ENCODE measurements at places on chromosomes 5 and 9.

DNA sequence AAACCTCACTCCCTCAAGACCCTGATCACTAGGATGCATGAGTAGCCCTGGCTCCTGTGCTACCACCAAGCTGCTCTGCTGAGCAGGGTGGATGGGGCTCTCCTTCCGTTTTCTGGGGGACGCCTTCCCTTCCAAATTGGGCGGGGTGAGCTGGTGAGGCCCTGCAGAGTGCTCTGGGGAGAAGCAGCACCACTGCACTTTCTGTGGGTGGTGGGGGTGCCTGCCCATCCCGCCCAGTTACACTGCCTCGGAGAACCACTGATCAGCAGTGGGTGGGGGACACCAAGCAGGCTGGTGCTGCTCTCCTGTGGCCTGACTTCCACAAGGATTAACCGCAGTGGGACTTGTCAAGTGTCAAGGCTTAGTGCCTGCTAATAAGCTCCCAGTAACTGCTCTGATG lies 19.0 kb downstream of the GFPT2 start:
- DNase-seq, result no peak

DNA sequence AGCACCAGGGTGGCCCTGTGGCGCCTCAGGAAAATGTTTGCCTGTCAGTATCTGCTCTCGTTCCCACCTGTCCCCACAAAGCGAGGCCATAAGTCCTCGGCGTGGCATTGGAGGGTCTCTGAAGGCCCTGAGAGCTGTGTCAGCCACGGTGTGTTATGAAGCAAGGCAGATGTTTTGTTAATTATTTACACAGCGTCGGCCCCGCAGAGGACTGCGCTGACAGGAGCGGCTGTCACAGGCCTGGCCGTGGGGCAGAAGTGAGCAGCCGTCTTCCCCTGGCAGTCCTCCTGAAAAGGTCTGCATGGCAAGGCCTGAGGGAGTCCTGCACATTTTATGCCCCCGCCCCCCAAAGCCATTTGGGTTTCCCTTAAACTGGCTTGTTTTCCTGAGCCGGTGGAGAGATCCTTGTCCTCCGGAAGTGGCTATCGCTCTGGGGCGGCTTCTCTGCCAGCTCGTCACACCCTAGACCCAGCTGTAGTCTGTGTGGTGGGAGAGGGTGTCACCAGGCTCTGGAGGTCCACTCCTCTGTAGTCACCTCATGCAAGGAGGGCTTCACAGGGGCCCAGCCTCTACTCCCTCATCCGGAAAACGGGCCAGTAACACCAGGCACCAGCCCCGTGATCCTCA lies 6.2 kb downstream of the NEK6 start:
- no peak for DNase-seq

DNA sequence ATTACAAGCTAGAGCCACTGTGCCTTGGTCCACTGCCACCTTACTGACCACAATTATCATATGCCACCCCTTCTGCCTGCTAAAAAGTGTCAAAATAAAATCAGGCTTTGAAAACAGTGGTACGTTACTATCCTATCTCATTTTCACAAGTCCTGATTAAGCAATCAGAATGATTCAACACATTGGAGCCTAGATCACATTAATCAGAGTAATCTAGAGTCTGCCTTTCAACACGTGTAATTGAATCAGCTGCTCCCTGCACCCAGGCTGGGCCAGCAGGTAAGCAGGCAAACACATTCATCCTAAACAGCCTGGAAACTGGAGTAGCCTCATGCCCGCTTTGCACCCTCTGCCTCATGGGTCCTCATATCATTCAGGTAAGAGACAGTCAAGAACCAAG lies 186.2 kb downstream of the DCP2 start:
- no peak for DNase-seq

DNA sequence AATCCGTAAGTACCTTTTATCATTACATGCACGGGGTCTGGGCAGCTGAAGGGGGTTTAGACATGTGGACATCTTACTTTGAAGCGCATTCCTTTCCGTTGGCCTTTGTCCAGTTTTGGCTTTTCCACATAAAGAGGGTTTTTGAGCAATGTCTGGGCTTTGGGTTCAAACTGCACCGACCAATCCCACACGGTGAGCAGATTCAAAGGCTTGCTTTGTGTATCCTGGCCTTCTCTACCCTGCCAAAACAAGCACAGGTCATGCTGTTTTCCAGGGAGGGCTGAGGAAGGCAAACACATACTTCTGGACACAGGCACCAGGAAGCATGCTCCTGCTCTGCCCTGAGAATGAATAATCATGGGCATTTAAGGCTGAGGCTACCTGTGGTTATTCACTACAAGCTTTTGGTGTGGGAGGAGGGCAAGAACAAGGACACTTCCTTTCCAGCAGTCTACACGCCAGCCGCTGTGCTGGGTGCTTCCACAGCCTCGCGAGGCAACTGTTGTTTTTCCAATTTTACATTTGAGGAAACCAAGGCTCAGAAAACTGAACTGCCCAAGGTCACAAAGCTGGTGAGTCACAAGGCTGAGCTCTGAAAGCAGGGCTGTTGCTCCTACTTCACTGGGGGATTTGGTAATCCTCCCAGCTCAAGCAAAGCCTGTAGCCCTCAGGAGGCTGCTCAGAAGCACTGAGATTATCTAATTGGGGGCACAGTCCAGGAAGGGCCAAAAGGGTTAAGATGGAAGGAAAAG lies 59.8 kb upstream of the GOLPH3 start:
- DNase-seq, result peak; percentile 93

DNA sequence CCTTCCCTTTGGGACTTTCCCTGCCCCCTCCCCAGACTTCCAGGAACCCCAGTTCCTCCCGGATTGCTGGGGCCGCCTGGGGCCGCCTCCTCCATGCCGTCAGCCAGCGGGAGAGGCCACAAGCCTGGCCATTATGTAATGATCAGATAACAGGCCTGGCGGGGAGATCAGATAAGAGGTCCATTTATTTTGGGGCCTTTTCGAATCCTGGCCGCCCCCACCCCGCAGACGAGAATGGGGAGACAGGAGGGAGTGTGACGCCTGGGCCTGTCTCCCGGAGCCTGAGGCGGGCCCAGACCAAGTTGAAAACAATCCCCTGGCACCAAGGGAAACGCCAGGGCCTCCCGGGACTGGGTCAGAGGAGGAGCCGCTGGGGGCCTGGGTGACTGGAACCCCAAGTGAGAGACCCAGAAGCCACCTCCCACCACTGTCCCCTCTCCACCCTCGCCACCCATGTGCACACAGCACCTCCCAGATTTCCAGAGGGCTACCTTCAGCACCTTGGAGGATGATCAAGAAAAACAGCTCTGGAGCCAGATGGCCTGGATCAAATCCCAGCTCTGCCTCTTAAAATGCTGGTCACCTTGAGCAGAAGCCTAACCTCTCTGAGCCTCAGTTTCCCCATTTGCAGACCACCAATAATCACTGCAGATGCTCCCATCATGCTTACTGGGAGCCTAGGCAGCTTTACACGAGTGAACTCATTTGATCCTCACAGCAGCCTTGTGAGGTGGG lies 7.8 kb downstream of the ENG start:
- no peak for DNase-seq

DNA sequence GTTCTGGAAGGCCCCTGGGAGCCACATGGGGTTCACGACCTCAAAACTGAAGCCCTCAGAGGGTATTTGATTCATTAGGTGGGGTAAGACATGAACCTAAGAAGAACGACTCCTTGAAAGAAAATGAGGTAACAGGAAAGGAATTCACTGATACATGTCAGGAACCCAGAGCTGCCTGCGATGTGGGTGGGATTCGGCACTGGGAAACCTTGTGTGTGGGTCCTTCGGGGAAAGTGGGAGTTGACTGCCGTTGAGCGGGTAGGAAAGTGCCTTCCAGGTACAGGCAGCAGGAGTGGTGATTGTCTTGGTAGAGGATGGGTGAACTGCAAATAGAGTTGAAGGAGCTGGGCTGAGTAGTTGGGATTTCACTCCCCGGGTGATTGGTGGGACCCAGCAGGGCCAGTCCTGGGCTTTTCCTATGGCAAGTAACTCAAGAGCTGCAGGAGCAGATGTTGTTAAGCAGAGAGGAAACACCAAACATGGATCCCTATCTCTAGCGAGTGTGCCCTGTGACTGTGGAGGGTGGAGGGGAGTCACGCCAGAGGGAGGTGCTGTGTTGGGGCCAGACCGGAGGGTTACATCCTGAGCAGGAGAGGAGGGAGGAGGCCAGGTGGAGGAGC lies 30.8 kb downstream of the ANKRD33B start:
- DNase-seq, result no peak

DNA sequence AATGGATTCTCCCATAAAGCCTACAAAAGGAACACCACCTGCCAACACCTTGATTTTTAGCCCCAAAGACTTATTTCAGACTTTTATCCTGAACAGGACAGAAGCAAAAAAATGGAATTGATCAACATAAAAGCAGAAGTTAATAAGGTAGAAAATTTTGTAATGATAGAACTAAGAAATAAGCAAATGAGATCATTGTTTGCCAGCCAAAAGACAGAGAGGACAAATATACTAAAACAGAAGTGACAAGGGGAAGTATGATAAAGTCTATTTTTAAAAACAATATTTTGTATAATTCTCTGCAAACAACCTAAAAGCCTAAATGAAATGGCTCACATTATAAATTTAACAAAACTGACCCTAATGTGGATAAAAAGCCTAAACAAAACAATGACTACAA lies 110.5 kb upstream of the PRSS3 start:
- no peak for DNase-seq

DNA sequence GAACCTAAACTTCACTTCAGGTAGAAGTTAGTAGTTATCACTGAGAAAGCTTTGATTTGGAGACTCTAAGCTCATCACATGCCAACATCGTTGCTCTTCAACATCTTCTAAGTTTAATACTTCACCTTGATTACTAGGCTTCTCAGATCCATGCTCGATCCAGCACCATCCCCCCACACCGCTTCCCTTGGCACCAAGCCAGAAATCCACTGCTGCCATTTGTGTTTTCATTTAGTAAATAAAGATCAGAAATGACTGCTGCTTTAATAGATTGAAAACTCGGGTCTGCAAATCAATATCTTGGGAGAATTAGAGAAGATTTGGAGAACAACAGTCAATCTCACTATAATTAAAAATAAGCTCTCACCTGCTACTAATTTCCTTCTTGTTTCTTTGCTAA lies 214.7 kb upstream of the NR4A3 start:
- no peak for DNase-seq

DNA sequence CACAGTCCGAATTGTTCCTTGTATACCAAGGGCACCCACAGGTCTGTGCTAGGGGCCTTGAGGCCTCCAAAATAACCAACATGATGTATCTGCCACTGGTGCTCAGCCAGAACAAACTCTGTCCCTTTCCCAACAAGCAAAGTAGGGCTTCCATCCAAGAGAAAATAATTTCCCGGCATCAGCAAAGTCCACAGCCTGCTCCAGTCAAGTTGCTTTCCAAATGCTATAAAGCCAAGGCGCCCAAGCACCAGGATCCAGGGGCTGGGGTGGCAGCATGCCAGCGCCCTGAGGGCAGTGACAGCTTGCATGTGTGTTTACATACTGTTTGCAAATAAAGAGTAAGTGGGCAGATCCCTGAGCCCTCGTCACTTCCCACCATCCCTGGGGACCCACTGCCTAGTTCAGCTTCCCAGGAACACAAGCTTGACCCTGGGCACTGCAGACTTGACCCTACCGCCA lies 155.9 kb downstream of the ERCC6L2 start:
- no peak for DNase-seq

GRCh38 chr9:137028263-137029057 lies 423 bp upstream of the ABCA2 start:
- DNase-seq, result peak; percentile 90

DNA sequence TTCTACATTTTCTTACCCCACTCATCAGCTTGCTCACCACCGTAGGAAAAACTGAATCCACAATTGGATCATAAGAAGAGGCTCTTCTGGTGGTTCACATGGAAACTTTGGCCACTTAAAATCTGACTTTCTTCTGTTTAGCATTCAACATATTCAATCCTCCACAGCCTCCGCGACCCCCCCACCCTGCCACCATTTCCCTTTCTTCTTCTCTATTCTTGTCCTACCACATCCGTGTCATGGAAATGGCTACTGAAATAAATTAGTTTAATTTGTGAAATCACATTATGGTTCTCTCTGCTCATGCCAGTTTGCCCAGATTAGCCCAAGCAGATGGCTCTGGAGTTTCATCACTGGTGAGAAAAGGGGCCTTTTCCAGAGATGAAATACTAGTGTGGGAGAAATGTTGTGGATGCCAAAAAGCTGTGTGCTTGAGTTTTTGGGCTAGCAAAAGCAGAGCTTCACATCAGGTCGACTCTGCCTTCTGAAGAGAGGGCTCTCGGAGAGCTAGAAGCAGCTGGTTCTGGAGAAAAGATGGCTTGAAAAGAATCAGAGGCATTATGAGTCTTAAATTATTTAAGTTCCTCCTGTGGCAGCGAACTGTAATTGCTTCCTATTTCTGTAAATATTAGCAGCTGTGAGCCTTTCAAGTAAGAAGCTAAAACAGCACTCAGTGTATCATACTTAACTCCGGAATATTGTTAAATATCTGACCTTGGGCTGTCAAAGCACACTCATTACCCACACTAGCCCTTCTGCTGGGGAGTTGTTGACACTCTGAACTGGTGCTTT lies 107.1 kb downstream of the MAT2B start:
- DNase-seq, result no peak

DNA sequence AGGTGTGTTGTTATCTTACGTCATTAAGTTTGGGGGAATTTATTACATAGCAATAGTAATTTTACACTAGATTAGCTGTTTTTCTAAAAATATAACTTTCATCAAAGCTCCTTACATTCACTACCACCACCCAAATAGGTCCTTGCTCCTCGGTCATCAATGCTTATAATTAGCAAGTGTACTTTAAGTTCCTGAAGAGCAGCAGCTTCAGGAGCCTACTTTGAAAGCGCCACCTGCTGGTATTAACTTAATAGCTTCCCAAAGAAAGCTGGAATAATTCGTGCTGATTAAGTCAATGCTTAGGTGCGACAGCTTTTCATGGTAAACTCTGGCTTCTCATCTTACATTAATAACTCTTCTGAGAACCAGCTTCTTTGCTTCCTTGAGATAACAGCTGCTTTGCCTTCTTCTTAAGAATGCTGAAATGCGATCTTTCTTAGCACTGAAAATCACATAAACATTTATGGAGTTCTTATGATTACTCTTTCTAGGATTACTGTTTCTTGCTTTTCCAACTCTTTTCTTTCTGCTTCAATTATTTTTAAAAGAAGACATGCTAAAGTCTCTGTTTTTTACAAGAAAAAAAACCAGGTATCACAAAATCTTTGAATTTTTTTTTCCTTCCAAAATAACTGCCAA lies 10.0 kb upstream of the C5 start:
- DNase-seq, result peak; percentile 73

- no peak for DNase-seq
Measured at GRCh38 chr9:115945009-115945431, 208.6 kb upstream of the PAPPA start.

DNA sequence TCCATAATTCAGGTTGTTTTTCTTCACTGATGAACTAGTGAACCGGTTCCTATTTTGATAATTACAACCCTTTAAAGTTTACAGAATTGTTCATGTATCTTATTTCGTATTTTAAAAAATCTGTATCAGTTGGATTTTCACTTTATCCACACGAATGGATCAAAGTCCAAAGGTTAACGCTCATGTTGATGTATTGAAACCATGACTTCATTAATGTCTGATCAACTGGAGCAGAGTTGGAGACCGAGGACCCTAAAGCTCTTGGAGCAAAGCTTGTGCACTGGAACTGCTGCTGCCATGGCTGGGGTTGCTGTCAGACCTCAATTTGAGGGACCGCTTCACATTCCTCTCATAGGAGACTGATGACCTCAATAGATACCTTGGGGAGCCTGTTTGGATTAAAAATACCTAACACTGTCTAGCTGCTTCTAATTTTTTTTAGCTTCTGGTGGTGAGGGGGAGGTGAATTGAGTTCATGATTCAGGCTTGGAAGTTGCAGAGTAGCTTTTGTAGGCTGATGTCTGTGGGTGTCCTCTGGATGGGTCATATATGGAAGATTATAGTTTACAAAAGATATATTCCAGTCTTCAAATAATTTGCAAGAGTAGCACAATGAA lies 45.1 kb downstream of the KIAA1958 start:
- no peak for DNase-seq

All from NB4 (cell line).